Activated naive CD4-positive, alpha-beta T cell treated with Interleukin-2 at 50 U/mL for 16 hours (primary cell): ENCODE measurements at places on chromosomes 5 and 9.

GRCh38 chr5:120808135-120808534 is 344.0 kb downstream of the PRR16 start:
- no peak for DNase-seq

GRCh38 chr5:58751222-58751837 is 168.5 kb downstream of the RAB3C start:
- no peak for DNase-seq

- no peak for DNase-seq
Observed at GRCh38 chr5:97224112-97224750, 41.2 kb upstream of the RIOK2 start.

GRCh38 chr9:91131433-91131839 is 230.3 kb downstream of the AUH start:
- DNase-seq = peak; percentile 83

DNA sequence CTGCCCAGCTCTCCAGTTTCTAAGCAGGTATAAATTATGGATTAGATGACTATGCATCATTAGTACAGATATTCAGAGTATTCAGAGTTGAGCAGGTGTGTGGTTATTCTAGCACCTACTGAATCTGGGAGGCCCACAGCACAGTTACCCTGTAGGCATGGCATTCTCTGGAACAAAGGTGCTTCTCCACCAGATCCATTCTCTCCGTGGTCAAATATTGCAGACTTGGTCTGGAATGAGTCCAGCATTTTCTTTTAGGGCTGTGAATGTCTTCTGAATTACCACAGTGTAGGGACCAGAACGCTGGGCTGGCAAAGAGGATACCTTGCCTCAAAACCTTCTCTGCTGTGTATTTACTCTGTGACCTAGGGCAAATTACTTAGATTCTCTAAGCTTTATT is 116.8 kb downstream of the ARHGAP26 start:
- no peak for DNase-seq

GRCh38 chr5:66869347-66869746 is 273.2 kb downstream of the MAST4 start:
- no peak for DNase-seq

DNA sequence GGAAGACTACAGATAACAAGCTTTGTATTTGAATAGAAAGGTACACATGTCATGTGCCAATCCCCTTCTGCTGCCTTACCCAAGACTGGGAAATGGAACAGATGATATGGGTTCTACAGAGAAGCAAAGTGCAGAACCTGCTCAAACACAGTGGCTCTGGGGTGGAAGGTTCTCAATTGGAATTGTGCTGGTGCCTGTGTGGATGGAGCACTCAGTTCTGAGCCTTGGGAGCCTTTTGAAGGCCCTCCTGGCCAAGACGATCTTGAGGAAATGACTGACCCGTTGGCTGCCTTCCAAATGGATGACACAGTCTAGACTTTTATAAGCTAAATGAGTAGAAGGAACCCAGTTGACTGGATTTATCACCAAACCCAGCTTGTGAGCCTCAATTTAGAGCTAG is 4.2 kb upstream of the PRSS3 start:
- DNase-seq = no peak

GRCh38 chr5:9059920-9060691 is 485.8 kb downstream of the SEMA5A start:
- DNase-seq = no peak

DNA sequence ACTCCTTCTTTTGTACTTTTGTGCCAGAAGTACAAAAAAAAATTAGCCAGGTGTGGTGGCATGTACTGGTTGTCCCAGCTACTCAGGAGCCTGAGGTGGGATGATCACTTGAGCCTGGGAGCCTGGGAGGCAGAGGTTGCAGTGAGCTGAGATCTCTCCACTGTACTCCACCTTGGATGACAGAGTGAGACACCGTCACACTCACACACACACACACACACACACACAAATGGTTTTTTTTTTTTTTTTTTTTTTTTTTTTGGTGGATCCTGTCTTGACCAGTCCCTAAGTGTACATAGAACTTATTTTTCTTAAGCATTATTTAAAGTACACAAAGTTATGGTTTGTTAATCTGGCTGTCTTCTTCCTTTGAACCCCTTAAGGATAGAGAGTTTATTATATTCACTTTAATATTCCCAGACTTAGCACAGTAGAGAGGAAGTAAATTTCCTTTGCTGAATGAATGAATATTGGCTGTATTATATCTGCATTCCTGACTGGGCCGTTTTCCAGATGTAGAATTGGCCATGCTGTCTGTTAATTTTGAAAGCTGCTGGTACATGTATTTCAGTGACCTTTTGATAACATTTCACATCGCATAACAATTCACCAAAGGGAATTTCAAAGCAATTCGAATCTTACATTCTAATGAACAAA is 429.0 kb upstream of the ZNF608 start:
- no peak for DNase-seq

DNA sequence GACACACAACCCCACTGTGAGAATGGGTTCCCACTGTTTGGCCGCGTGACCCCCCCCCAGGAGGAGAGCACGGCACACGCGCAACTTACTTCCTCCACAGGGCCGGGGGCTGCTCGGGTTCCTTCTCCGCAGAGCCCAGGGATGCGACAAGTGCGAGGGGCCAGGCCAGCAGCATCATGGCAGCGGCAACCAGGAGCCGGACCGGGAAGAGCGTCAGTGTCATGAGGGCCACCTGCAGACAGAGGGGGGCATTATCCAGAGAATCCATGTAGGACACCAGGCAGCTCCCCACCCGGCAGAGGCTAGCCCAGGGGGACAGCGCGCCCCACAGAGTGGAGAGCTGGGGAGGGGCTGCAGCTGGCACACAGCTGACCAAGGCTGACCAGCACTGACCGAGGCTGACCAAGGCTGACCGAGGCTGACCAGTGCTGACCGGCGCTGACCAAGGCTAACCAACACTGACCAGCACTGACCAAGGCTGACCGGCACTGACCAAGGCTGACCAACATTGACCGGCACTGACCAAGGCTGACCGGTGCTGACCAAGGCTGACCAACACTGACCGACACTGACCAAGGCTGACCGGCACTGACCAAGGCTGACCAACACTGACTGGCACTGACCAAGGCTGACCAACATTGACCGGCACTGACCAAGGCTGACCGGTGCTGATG is 22.3 kb downstream of the LPCAT1 start:
- no peak for DNase-seq

- no peak for DNase-seq
Observed at GRCh38 chr9:24245988-24246387, 299.7 kb downstream of the IZUMO3 start.

DNA sequence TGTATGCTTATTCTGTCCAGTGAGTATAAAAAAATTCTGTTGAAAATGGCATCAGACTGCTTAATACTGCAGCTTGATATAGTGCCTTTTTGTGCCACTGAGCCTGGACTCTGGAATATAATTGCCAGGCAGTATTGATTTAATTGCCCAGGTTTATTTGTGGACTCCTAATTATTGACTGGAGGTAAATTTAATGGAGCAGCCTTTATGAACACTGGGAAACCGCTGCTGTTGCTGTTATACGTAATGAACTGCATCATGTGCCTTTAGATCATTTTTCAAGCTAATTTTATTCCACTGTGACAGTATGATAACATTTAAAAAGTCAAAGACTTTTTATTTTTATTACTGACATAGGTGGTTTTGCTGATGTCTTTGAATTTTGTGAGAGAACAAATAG is 90.2 kb upstream of the SH3GL2 start:
- no peak for DNase-seq

DNA sequence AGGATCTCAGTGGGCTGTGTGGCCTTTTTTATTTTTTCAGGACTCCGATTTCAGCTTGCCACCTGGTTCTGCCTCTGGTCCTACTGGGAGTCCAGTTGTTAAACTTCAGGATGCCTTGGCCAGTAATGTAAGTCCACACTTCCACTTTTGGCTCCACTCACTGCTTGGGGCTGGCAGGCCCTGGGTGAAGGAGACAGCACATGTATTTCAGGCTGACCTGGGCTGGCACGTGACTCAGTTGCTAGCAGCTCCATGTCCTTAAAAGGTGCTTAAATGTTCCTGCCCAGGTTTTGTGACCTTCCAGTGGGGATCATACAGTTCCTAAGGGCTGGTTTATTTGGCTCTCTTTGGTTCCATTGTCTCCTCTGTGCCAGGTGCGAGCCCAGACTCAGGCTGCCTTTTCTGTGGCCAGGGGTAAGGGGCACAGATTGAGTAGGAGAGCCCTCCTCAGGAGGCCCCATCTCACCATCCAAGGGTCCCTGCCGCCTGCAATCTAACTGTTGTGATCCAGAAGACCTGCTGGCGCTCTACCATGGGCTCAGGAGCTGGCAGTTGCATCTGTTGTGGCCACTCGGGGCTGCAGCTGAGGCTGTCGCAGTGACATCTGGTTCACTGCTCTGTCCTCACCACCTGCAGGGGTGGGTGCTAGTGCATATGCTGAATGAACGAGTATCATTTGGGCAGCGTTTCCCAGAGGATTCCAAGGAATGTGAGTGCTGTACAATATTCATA is 19.2 kb upstream of the POMT1 start:
- no peak for DNase-seq

- DNase-seq = no peak
Observed at GRCh38 chr5:96146675-96147074, 185.0 kb upstream of the ELL2 start.

DNA sequence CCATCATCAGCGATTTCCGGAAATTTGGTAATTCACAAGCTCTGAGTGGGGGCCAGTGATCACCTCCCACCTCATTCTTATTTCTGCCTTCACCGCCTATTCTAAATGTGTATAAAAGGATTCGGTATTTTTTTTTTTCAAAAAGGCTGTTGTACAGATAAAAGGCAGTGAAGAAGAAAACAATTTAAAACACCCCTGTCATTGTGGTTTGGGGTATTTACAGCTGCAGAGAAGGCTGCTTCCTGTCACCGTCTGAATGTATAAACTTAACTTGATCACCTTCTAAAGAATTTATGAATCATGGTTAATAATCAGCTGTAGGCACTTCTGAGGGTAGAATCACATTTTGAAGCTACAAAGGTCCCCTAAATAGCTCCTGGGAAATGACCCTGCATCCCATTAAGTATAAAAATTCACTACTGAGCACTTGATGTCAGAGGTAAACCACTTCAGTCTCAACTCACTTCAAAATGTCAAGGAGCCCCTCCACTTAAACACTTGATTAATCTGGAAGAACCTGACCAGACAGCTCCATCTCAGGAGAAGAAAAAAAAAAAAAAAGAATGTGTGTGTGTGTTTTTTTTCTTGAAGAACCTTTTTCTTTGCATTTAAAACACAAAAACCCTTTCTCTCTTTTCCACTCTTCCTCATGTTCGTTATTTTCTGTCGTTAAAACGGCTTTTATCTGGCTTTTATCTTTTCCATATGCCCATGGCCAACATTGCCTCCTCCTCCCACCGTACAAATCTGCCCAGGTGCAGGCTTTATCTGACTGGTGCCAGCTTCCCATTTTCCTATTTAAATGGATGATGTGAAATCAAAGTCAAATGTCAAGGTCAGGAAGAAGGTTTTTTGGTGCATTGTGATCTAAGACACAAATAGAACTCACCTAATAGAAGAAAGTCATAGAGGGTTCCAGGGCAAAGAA is 291.2 kb downstream of the IRX1 start:
- no peak for DNase-seq

- no peak for DNase-seq
Observed at GRCh38 chr9:134057751-134058701, 9.8 kb downstream of the BRD3 start.

- DNase-seq = peak; percentile 52
Observed at GRCh38 chr9:130172161-130172857, at the start of gene NCS1. Gene NCS1, plus strand, starts transcription at chr9:130172404. Its CDS starts 260 bp downstream, at chr9:130172664.

- DNase-seq = no peak
Observed at GRCh38 chr5:114695292-114695904, 333.5 kb downstream of the KCNN2 start.

DNA sequence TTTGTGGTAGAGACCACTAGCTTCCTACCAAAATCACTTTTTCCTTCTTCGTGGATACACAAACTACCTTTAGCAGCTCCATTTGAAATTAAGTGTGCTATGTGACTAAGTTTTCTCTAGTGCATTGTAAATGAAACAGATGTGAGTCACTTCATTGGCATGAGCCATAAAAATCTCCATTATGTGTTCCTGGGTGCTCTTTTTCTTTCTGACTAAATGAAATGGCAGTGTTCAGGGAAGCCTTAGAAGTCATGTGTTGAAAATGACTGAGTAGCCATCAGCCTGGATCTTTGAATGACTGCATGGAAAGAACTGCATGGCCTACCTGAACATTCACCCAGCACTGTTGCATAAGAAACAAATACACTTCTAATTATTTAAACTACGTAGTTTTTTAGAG is 107.9 kb downstream of the NDUFAF2 start:
- no peak for DNase-seq

GRCh38 chr9:130729145-130729544 is 35.6 kb downstream of the EXOSC2 start:
- DNase-seq = no peak

- no peak for DNase-seq
Observed at GRCh38 chr9:97806721-97807120, 46.3 kb upstream of the FOXE1 start.

- DNase-seq = no peak
Observed at GRCh38 chr5:58077416-58077815, 382.5 kb downstream of the PLK2 start.

DNA sequence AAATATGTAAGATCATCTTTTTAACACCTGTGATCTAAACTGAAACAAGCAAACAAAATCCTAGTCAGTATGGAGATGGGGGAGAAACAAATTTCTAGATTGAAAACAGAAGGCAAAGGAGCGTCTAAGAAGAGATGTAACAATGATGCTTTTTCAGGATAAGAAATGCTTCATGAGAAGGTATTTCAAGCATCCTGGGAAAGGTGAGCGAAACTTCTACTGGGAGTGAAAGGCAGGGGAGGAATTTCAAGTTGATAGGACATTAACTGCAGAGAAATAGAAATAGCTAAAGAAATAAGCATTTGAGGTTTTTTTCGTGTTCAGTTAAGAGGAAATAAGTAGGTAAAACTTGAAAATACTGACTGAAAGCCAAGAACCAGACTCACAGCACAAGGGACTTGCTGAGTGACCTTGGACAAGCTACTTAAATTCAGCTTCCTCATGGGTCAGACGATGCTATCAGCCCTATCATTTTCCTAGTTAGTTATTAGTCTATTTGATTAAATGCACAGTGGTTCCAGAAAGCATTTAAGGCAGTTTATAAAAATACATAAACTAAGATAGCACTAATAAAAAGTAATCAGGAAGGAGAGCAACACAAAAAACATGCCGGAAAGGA is 406.3 kb downstream of the PDE4D start:
- no peak for DNase-seq

GRCh38 chr5:56405116-56405908 is 172.2 kb upstream of the ANKRD55 start:
- DNase-seq = no peak

GRCh38 chr5:171573451-171574225 is 154.2 kb downstream of the FGF18 start:
- DNase-seq = no peak
